Stimulated activated CD4-positive, alpha-beta T cell treated with anti-CD3 and anti-CD28 coated beads, Interleukin-1b, Interleukin-23, amount 100 ng/mL, for 1 hour (primary cell): ENCODE measurements at places on chromosomes 1 and 21.

DNA sequence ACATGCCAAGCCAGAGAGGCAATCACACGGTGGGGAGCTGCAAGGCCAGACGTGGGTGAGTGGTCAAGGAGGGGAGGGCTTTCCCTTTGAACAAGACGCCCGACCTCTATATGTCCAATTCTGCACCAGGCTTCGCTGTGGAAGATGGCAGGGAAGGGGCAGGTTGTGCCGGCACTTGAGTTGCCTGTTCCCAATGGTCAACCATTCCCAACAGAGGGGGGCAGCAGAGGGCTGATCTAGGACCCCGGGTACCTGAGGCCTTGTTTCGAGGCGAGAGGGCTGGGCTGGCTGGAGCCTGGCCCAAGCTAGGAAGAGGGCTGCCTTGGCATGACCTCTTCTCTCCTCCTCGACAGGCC is 64.9 kb downstream of the TMEM53 start:
- DNase-seq = no peak

- DNase-seq = no peak
These were observed 274.3 kb downstream of the USP25 start for GRCh38 chr21:16004086-16004485.

GRCh38 chr1:170369417-170369816 is 162.5 kb upstream of the GORAB start:
- no peak for DNase-seq

GRCh38 chr1:167601442-167602383 is 28.3 kb upstream of the RCSD1 start:
- DNase-seq = no peak

DNA sequence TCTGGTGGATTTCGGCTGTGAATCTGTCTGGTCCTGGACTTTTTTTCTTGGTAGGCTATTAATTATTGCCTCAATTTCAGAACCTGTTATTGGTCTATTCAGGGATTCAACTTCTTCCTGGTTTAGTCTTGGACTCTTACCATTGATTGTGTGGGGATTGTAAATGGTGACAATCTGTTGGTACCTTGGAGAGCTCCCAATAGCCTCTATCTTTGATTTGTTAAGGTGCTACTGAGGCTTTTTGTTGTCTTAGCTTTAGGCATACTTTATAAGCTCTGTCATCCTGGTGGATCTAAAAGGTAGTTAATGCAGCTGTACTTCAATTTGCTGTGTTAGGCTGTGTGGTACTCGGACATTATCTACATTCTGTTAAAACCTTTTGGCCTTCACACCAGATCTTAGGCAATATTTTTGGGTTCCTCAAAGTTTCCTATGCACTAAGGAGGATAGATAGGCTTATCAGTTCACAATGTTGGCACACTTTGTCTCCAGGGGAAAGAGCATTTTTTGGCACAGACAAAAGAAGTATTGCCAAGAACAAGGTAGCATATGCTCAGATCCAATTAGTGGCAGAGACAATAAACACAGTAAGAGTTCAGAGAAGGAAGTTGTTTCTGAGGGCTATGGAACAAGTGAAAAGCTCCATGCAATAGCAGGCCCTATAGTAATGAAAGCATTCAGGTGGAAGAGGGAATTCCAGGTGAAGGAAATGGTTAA is 230.4 kb downstream of the PDE4B start:
- no peak for DNase-seq

DNA sequence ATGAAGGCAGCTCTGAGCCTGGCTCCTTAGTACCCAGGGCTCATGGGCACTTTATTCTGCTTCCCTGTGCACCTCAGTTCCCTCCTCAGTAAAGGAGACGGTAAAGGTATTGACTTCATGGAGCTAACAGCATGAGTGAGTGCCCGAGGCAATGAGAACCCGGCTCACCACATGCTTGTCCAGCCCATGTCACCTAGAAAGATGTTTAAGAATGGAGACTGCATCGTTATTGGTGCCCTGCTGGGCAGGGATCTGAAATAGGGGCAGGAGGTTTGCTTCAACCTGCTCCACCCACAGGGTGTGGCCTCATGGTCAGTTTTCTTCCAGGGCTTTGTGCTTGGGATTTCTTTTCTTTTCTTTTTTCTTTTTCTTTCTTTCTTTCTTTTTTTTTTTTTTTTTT is 7.0 kb upstream of the KCNE1 start:
- no peak for DNase-seq

- DNase-seq = no peak
These were observed 876 bp downstream of the RAB29 start for GRCh38 chr1:205774198-205775014.

- no peak for DNase-seq
These were observed 24.3 kb downstream of the STPG1 start for GRCh38 chr1:24389231-24389678.

GRCh38 chr21:19810779-19811178 is 1187.4 kb upstream of the NCAM2 start:
- DNase-seq = no peak

- no peak for DNase-seq
These were observed 15.1 kb downstream of the C1orf174 start for GRCh38 chr1:3884966-3885365.

DNA sequence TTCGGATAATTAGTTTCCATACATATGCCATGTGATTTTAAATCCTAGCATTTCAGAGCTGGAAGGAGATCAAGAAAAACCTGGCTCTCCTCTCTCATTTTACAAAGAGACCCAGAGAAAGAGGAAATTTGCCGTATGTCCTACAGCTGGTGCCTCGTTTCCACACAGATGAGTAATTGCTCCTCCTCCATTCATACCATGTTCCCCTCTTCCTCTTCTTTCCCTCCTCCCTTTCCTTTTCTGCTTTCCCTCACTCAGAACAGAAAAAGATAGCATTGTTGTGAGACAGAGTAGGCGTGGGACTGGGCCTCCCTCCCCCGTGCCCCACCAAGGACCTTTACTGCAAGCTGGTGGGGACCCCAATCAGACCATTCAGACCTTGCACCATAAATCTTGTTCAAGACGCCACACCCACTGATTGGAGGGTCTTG is 13.7 kb upstream of the SLC44A3 start:
- no peak for DNase-seq

GRCh38 chr1:16167331-16168143 is 11.7 kb upstream of the EPHA2 start:
- peak; percentile 41 for DNase-seq

GRCh38 chr1:219794085-219794743 is 134.1 kb downstream of the SLC30A10 start:
- no peak for DNase-seq

DNA sequence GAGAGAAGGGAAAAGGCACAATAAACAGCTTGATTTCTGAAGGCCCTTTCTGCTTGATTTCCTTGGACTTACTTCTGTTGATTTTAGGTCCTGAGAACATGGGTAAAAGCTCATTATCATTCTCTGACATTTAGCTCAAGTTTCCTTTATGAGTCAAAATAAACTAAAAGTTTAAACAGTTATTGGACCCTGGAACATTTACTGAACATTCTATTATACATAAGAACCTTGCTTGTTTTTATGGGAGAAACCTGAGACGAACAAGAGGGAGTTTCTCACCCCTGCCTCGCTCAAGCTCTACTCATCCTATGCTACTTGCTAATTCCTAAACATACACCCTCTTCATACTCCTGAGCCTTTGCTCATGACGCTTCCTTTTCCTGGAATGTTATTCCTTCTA is 538.3 kb upstream of the PKN2 start:
- DNase-seq = no peak

DNA sequence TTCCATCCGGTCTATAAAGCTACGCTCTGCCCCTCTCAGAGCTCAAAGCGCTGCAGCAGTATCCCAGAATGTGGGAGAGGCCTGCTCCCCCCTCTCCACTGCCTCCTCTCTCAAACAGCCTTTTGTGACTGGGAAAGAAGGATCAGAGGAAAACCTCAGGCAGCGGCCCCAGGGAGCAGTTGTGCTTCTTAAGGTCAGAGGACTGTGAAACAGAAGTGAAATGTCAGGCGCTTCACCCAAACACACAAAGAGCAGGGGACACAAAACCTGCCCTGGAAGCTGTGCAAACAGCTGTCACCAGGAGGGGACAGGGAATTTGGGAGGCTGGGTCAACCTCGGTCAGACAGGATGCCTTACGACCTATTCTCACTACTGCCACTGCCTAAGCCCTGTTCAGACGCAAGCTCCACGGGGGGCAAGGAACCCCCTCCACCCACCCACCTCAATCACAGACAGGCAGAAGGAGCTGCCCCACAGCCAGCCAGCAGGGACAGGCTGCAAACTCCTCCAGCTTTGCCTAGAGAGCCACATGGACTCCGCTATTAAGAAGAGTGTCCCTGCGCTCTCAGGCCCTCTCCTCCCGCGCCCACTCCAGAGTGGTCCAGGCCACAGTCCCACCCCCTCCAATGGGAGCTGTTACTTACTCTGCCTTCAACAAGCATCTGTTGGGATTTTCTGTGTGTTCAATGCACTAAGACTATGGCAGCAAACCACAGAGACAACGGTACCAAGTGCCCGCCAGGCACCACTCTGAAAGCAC is 14.6 kb downstream of the SSBP3 start:
- no peak for DNase-seq

DNA sequence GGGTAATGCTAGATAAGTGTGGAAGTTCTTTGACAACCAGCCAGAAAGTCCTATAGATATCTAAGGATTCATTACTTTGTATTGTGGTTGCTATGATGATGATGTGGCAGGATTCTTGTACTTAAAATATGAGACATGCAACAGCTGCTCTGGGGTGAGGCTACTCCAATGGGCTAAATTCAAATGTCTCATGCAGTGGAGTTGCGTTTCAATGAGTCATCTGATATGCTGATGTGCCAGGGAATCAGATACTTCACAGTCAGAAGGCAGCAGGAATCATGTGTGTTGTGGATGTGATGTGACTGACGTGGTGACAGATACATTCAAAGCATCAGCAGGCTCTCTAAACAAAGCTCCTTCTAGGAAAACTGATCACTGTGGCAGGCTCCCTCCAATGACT is 66.5 kb downstream of the TSEN15 start:
- no peak for DNase-seq

- peak; percentile 20 for DNase-seq
These were observed 39.1 kb downstream of the CLSTN1 start for GRCh38 chr1:9784508-9785133.

- no peak for DNase-seq
These were observed 8.9 kb upstream of the LGALS8 start for GRCh38 chr1:236514703-236515442.

- no peak for DNase-seq
These were observed 109.0 kb downstream of the HIVEP3 start for GRCh38 chr1:41809692-41810091.

- DNase-seq = no peak
These were observed 421.9 kb upstream of the ADAMTS5 start for GRCh38 chr21:27388825-27389224.

DNA sequence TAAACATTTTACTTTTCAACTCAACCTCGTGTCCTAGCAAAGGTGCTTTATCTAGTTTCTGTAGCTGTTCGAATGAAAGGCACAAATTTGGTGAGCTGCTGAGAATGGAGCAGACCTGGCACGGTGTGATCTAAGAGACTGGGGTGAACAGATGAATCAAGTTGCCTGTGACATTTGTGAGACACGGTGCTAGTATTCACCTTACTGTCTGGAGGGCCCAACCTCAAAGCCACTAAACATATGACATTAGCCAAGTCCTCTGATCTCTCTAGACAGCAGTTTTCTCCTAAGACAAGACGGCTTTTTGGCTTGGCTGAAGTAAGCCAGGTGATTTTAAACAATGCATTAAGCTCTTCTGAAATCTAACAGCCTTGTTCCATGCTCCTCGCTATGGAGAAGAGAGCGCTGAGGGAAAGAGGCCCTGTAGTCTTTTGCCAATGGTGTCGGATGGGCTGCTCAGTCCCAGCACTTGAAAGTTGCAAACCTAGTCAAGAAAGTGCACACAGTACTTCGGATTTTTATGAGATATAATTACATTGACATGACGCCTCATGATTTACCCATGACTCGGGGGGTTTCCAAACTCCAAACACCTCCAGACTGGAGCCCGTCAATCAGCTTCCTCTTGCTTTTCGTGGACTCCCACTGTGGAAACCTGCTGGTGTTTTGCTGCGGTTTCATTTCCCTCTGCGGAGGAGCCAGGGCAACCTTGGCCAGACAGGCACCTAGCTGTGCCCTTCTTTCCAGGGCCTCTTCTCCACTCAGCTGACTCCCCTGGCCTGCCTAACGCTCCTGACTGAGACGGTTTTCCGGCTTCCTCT is 794 bp upstream of the TOR3A start:
- DNase-seq = no peak

GRCh38 chr1:241846862-241847539 is 1.0 kb upstream of the EXO1 start:
- no peak for DNase-seq

GRCh38 chr1:117120774-117121588 is 568 bp downstream of the TRIM45 start:
- DNase-seq = no peak

- DNase-seq = no peak
These were observed 22.1 kb downstream of the PLEKHA6 start for GRCh38 chr1:204337583-204337982.

- no peak for DNase-seq
These were observed 249.4 kb upstream of the B3GALT2 start for GRCh38 chr1:193435781-193436180.

- no peak for DNase-seq
These were observed 82.9 kb upstream of the CXADR start for GRCh38 chr21:17429936-17430335.

DNA sequence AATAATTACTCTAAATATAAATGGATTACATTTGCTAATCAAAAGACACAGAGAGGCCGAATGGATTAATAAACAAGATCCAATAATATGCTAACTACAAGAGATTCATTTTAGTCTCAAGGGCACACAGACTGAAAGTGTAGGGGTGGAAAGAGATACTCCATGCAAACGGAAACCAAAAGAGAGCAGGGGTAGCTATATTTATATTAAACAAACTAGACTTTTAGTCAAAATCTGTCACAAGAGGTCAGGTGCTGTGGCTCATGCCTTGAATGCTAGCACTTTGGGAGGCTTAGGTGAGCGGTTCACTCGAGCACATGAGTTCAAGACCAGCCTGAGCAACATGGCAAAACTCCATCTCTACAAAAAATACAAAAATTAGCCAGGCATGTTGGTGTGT is 33.6 kb upstream of the DISP1 start:
- DNase-seq = no peak

GRCh38 chr1:179087665-179088064 is 5.8 kb downstream of the TOR3A start:
- no peak for DNase-seq

- DNase-seq = no peak
These were observed 5.0 kb downstream of the NDUFS2 start for GRCh38 chr1:161207173-161207572.
